ENCODE measurements at places on chromosomes 2 and 18.

DNA sequence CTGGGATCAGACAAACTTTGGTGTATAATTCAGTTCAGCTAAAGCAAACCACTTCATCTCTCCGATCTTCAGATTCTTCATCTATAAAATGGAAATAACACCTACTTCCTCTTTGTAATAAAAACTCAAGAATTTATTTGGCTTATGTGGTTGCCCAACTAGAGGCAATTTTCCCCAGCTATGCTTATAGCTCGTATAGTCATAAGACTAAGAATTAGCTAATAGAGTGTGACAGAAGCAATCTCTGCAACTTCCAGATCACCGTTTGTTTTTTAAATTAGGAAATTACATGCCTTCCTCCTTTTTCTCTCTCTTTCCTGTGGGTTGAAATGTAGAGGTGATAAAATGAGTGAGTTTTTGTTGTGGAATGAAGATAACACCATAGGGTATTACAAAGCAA, 35.3 kb upstream of the KCNF1 start:
- DNase-seq, result no peak

DNA sequence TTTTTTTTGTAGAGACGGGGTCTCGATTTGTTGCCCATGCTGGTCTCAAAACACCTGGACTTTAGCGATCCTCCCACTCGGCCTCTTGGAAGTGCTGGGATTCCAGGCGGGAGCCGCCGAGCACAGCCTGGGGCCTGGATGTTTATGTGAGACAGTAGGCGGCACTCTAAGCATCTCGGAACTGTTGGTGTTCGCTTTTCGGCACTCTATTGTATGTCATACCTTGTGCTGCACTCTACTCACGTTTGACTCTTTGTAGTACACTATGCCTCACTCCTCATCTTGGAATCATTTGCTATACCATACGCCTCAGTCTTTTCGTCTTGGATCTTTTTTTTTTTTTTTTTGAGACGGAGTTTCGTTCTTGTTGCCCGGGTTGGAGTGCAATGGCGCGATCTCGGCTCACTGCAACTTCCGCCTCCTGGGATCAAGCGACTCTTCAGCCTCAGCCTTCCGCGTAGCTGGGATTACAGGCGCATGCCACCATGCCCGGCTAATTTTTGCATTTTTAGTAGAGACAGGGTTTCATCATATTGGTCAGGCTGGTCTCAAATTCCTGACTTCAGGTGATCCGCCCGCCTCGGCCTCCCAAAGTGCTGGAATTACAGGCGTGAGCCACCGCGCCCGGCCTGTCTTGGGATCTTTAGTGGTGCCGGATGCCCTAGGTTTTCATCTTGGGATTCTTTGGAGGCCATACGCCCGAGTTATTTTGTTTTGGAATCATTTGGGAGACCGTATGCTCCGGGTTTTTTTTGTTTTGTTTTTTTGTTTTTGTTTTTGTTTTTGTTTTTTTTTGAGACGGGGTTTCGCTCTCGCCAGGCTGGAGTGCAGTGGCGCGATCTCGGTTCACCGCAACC, 24.2 kb upstream of the ZDBF2 start:
- no peak for DNase-seq

GRCh38 chr2:68272246-68272994, 20.1 kb upstream of the PPP3R1 start:
- DNase-seq, result no peak

- DNase-seq, result no peak
Measured at GRCh38 chr18:51811883-51812282, 528.1 kb upstream of the DCC start.

- no peak for DNase-seq
Measured at GRCh38 chr2:109523536-109524361, 90.0 kb downstream of the SEPTIN10 start.

DNA sequence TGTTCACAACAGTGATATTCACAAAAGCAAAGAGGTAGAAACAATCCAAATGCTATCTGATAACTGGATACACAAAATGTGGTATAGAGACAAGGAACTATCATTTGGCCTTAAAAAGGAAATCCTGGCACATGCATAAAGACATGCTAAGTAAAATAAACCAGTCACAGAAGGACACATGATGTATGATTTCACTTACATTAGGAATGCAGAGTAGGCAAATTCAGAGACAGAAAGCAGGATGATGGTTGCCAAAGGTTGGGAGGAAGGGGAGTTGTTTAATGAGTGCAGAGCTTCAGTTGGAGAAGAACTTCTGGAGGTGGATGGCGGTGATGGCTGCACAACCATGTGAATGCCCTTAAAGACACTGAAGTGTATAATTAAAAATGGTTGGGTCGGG, 38.1 kb downstream of the ATP8B1 start:
- DNase-seq, result no peak

Data from fibroblast of gingiva (primary cell).